ENCODE measurements at places on chromosomes 5 and 9.
A peak's percentile ranks its signal among the peaks of the same experiment; 100 is the strongest.

DNA sequence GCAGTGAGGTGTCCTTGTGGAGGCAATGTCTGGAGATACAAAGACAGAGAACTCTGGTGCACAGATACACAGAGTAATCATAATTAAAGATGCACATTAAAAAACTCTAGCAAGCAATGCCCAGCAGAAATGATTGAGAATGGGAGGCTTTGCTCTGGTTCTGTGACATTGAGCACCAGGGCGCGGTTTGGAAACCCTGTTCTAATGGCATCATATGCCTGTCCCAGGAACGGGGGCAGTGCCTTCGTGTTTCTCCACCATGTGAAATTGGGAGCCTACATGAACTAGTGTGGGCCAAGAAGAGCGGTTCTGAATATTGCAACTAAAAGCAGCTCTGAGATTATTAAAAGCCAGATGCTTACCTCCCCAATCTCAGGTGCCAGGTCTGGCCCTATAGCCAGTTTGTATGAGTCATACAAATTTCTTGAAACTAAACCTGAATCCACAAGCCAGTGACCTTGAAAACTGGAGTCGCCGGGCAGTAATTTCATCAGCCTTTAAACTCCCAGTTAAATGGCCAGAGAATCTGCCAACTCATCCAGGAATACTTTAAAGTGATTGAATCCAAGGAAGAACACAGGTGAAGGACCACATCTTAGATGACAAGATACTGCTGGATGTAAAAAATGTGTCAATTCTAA, 22.2 kb upstream of the CTSL start:
- no peak for DNase-seq

DNA sequence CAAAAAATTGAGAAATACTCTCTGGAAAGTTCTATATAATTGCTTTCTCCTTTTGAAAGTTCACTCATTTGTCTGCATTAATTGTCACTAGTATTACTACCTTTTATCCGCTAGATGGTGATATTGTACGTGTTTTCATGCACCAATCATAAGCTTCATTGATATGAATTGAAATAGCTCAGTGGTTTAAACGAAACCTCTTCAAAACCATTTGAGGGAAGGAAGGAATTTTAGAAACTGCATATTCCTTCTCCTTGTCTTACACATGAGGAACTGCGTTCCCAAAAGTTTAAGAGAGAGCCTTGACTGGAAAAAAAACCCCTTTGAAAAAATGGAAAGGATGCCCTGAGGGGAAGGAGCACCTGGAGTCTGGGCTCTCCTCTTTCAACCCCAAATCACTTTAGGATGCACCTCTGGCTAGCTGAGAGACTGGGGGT, 98.6 kb downstream of the YTHDC2 start:
- DNase-seq = peak; percentile 31

GRCh38 chr9:4243113-4243512, 56.8 kb downstream of the GLIS3 start:
- no peak for DNase-seq

GRCh38 chr5:171269717-171270116, 39.3 kb upstream of the TLX3 start:
- DNase-seq = peak; percentile 67

DNA sequence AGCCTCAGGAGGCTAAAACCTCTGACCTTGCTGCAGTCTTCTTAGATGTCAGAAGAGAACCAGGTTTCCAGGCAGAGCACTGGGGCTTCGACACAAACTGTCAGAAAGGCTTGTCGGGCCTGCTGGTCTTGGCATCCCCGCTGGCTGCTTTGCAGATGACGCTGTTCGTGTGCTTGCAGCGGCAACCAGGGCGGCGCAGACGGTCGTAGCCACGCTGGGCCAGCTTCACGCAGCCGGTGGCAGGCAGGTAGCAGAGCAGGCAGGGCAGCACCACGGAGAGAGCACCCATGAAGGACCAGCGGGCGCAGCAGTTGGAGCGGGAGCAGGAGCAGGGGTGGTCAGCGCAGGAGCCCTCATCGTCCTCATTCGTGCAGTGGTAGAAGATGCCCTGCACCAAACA, 10.7 kb downstream of the SPRY4 start:
- no peak for DNase-seq

- DNase-seq = peak; percentile 6
These were observed 1378.7 kb upstream of the C9orf72 start for GRCh38 chr9:28951945-28952344.

DNA sequence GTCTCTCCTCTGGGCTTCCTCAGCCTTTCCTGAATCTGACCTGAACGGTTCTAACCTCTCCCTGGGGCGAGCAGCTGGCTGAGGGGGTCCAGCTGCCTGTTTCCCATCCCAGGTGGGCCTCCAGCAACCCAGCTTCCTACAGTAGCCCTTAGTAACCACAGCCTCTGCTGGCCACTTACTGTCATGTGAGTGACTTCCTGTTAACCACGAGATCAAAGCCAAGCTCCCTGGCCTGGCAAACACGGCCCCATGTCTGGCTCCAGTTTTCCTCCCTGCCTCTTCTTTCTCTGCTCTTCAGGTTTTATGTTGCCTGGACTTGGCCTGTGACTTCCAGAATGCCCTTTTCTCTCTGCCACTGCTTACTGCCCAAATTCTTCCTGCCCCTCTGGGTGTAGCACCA, 47.2 kb upstream of the DAB2IP start:
- DNase-seq = no peak

- DNase-seq = no peak
These were observed 176.7 kb upstream of the TBC1D2 start for GRCh38 chr9:98432134-98432533.

DNA sequence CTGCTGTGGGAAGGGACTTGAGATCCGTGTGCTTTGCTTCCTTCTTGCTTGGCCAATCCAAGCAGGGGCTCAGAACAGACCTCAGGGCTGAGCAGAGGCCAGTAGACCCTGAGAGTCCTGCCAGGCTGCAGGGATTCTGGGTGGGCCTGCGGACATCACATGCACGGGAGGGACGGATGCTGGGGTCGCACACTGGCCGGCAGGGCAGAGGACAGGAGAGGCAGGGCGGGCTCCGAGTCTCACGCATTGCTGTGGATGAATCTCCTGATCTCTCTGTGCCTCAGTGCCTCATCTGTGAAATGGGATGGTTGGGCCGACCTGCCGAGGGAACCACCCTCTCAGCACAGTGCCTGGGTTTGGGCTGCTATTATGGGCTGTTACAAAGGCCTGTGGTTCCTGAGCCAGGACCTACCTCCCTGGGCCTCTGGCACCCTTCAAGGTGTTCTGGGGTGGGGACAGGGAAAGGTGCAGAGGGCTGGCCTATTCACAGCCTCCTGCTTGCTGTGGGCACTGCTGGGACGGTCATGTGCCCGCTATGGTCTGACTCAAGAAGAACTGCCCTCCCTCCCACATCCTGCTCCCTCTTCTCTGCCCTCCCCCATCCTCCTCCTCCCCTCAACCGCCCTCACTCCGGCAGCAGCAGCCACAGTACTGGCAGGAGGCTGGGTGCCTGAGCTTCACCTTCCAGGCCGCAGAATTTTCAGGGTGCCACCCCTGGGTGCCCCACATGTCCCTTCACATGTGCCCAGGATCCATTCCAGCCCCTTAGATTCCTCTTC, 43.3 kb downstream of the NCS1 start:
- peak; percentile 26 for DNase-seq

- no peak for DNase-seq
These were observed 1276.9 kb upstream of the WWC1 start for GRCh38 chr5:167014401-167015056.

GRCh38 chr5:38023799-38024198, 184.0 kb upstream of the GDNF start:
- DNase-seq = no peak

GRCh38 chr9:12212860-12213259, 480.3 kb upstream of the TYRP1 start:
- no peak for DNase-seq

GRCh38 chr5:16842896-16843295, 93.2 kb downstream of the MYO10 start:
- DNase-seq = no peak

- no peak for DNase-seq
These were observed 88.0 kb upstream of the ELL2 start for GRCh38 chr5:96049398-96050272.

DNA sequence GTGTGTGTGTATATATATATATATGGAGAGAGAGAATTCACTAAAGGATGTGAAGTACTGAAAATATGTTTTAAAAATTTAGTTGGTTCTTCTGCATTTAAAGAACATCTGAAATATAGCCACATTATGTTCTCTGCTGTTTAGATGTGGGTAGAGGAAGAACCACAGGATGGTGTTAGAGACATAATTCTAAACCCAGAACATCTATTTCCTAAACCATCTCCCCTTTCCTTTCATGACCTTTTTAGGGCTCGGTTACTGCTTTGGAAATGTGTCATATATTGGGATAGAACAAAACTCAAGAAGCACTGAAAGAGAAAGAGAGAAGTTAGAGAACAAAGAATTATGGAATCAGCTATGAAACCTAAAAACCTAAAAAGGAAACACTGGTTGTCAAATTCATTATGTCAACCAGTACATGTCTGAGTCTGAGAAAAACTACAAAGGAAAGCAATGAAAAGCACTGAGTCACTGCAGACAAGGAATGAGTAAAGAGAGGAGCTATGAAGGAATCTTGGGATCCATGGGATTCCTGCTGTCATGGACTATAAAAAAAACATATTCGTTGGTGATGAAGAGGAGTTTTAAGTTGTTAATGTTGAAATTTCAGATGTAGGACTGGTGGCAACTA, 28.4 kb downstream of the SLC12A2 start:
- peak; percentile 0 for DNase-seq

- DNase-seq = no peak
These were observed 184.6 kb upstream of the PUM3 start for GRCh38 chr9:3028535-3028934.

Measured in ACHN (cell line).